IMR-90 (cell line): ENCODE measurements at places on chromosomes 7 and 10. TPM values are rescaled to one million over a fixed set of nuclear protein-coding genes. Genes with fewer than 3 reads are reported as not detected.

DNA sequence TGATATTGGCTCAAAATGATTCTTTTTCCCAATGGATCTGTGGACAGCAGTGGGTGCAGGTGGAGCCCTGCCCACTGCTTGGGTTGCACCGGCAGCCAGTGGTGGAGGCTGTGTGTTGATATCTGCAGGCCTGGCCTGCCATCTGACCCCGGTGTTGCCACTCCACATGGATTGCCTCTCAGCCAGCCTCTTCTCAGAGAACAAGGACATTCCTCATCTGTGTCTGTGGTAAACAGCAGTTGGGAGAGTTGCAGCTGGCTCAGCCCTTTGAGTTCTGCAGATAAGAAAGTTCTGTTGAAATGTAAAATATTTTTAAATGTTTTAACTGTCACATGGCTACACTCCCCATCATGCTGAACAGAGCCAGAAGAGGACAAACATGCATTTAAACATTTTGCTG, 374.9 kb upstream of the CELF2 start:
- no peak overlapping the region for H3K4me3 ChIP-seq
- peaks cover 10% of the 10 kb centered on the region for H3K4me1 ChIP-seq
- peak overlapping the region; percentile 92; the same call in 1 of the 2 replicates for H3K27ac ChIP-seq
- peak; percentile 32 for DNase-seq
- no peaks in the 10 kb centered on the region for H3K36me3 ChIP-seq

GRCh38 chr7:29330136-29330535, 135.6 kb downstream of the CHN2 start:
- H3K4me3 ChIP-seq: no peak overlapping the region
- no peaks in the 10 kb centered on the region for H3K4me1 ChIP-seq
- H3K36me3 ChIP-seq: no peaks in the 10 kb centered on the region
- H3K27me3 ChIP-seq: no peaks in the 10 kb centered on the region; the same call in 1 of the 2 replicates
- no peak for DNase-seq

- H3K27ac ChIP-seq: no peak overlapping the region
- H3K36me3 ChIP-seq: no peaks in the 10 kb centered on the region
- H3K4me3 ChIP-seq: no peak overlapping the region
- H3K27me3 ChIP-seq: no peaks in the 10 kb centered on the region
- DNase-seq: peak; percentile 71
Observed at GRCh38 chr10:30413996-30414576, 19.9 kb upstream of the MAP3K8 start.

DNA sequence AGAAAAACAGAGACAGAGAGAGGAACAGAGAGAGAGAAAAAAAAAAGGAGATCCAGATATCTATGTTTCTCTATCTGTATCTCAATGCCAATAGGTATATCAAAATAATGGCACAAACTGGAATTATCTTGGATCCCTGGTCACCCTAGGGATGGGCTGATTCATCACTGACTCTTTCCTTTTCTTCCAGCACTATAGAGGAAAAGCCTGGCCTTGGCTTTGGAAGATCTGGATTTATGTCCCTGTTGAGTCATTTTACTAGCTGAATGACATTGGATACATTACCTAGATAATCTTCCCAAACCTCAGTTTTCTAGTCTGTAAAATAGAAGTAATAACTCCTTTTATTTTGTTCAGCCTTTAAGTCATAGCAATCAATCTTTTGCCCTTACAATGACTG, 152.8 kb upstream of the GDF10 start:
- no peak overlapping the region for H3K27ac ChIP-seq
- peaks cover 17% of the 10 kb centered on the region for H3K36me3 ChIP-seq
- no peak for DNase-seq
- no peak overlapping the region for H3K4me3 ChIP-seq
- peaks cover 1% of the 10 kb centered on the region for H3K4me1 ChIP-seq

DNA sequence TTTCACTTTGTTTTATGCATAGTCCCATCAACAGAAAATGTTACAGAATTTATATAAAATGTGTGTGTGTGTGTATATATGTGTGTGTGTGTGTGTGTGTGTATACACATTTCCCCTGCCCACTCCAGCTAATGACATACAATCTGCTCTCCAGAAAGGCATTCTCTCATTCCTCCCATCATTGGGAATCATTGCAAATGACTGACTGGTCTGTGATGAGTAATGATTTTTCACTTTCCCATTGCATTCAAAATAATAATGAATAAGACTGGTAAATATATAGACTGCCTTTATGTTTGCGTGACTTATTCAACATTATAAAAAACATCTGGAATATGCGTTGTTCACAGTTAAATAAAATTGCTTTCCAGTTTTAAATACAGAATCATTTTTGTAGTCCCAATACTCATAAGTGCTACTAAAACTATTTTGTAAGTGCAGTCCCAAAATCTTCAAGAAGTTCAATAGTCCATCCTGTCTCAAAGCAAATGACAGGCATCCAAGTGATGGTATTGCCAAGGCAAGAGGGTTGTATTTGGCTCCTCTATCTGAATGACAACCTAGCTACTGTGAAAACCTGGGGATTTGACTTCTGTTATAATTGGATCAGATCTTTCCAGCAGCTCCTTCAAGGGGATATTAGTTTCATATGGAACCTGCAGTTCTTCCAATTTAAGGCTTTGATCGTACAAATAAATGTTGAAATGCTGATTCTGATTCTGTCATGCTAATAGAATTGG, 150.9 kb downstream of the POLR1F start:
- H3K36me3 ChIP-seq: no peaks in the 10 kb centered on the region
- no peak overlapping the region for H3K4me3 ChIP-seq
- no peaks in the 10 kb centered on the region for H3K27me3 ChIP-seq
- no peaks in the 10 kb centered on the region for H3K4me1 ChIP-seq
- no peak overlapping the region for H3K27ac ChIP-seq

GRCh38 chr7:117212969-117213877, 109.6 kb downstream of the WNT2 start:
- peak overlapping the region; percentile 60; the same call in 1 of the 2 replicates for H3K27ac ChIP-seq
- peaks cover 5% of the 10 kb centered on the region for H3K4me1 ChIP-seq
- no peak overlapping the region for H3K4me3 ChIP-seq
- no peaks in the 10 kb centered on the region for H3K27me3 ChIP-seq
- H3K36me3 ChIP-seq: peaks cover 6% of the 10 kb centered on the region

GRCh38 chr10:93165367-93165766, 91.7 kb downstream of the CYP26A1 start:
- H3K36me3 ChIP-seq: no peaks in the 10 kb centered on the region
- no peaks in the 10 kb centered on the region for H3K4me1 ChIP-seq
- no peak for DNase-seq

SLC25A13 gene
- total RNA-seq: 11.7 and 13.6 TPM in 2 replicates

SLC18A2 gene
- not detected in 2 replicates for total RNA-seq

PDZD7 gene
- 0.83 and 0.90 TPM in 2 replicates for total RNA-seq
